ENCODE measurements at places on chromosomes 12 and 14.
A peak's percentile ranks its signal among the peaks of the same experiment; 100 is the strongest.

DNA sequence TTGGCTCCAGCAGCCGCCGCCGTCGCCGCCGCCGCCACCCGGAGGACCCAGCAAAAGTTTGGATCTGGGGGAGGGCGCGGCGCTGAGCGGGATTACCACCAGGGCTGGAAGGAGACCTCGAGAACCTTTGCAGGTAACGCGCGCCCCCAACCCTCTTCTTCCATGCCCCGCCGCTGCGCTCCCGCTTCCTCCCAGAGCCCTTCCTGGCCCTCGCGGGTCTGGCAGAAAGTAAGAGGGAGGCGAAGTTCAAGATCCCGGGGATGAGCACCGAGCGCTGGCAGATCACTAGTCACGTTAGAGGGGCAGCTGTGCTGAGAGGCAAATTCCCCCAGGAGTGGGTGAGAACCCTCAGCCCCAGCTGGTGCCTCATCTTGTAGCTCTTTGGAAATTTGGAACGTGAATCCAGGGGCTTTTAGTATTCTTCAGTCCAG, 3.9 kb downstream of the FLRT2 start:
- peak; percentile 30 for DNase-seq

GRCh38 chr12:25546318-25546717, 6.8 kb downstream of the LMNTD1 start:
- no peak for DNase-seq

DNA sequence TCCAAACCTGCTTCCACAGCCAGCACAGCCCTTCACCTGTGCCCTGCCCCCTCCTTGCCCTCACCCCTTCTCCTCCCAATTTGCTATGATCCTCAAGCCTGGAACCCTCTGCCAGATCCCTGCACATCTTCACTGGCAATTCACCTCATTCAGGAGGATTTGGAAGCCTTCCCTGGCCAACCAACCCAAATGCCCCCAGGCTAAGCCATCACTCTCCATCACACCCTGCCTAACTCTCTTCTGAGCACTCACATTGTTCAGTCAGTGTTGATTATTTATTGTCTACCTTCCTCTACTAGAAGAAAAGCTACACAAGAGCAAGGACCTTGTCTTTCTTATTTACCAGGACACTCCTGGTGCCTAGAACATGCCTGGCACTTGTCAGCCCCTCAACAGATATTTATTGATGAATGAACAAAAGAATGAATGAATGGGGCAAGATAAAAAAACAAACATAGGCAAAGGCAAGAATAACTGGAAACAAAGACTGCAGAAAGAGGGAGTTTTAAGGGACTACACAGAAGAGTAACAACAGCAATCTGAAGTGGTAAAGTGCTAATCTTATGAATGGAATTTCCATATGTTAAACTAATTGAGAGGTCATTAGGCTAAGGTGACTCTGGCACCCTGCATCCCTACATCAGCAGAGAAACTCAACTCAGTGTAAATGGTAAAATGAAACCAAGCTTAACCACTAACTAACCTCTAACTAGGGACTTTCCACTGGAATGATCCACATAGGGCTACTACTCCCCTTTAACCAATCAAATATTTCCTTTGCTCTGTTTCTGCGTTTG, 33.4 kb downstream of the TMTC1 start:
- DNase-seq = no peak

DNA sequence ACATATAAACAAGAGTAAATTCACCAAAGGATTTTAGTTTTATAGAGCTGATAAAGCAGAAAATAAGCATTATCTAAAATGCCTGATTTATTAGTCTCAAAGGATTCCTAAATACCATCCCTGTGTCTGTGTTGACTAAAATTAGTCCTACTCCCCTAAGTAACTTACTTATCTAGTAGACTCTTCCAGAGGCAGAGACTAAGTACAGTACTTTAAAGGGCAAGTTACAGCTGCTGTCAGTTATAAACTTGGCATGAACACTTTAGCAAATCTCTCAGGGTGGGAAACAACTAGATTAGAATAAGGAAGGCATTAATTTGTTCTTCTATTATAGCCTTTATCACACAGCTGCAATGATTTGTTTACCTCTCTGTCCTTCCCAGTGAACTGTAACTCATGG, 46.0 kb downstream of the ATP2B1 start:
- no peak for DNase-seq

GRCh38 chr12:49126852-49127763, 4.1 kb downstream of the TUBA1B start:
- DNase-seq = no peak

GRCh38 chr12:56434828-56435227, 14.4 kb downstream of the TIMELESS start:
- DNase-seq = no peak

GRCh38 chr14:101219896-101220703, 316.6 kb upstream of the RTL1 start:
- DNase-seq = no peak

DNA sequence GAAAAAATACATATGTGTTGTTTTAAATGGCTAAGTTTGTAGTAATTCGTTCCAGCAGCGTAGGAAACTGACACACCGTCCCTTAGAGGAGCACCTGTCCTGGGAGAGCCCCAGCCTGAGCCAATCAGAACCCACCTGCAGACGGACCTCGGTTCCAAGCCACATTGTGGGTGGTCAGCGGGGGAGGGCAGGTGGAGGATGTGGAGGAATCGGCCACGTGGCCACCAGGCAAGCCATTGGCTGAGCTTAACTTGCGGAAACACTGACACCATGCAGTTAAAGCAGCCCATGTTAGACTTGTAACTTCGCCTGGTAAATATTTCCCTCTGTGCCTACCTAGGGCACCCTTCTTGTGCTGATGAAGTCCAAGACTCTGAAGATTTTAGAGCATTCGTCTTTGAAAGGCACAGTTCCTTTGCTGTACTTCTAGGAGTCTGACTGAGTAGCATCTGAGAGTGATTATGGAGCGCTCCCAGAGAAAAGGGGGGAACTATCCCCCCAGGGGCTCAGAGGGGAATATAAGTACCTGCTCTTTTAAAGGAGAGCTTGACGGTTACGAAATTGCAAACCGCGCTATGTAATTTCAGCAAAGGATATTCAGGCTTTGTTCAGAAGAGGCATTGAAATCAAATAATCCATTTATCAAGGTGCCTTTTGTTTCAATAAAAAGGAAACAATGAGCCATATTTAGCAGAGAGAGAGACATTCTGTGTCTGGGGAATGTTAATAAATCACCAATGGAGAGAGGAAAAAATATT, 135.7 kb downstream of the TMEM132C start:
- no peak for DNase-seq

- DNase-seq = no peak
Measured at GRCh38 chr14:29832042-29832441, 95.6 kb downstream of the PRKD1 start.

GRCh38 chr12:66719862-66720261, 41.0 kb upstream of the GRIP1 start:
- no peak for DNase-seq

- DNase-seq = no peak
Measured at GRCh38 chr12:41908206-41908605, 236.5 kb downstream of the GXYLT1 start.

DNA sequence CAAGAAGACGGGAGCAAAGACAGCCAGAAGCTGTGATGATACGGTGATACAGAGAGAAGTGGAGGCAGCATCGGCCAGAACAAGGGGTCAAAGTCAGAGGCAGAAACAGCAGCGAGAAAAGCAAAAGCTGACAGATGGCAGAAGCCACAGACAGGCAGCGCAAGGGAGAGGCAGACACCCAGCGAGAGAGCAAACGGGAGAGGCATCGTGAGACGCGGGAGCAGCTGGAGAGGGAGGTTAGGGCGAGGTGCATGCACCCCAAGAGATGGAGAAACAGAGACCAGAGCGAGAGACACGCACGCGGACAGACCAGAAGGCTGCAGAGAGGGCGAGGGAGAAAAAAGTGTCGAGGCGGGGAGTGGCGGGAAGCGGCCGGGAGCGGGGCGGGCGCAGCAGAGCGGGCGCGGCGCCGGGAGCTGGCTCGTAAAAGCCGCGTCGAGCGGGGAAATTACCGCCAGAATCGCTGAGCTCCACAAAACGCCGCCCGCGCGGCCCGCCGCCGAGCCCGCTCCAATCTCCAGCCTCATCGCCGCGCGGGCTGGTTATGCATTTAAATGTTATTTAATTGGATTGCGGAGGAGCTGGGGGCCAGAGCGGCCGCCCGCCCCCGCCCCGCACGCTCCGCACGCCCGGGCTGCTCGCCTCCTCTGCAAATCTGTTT, 15.6 kb downstream of the SMUG1 start:
- peak; percentile 44 for DNase-seq

GRCh38 chr12:19654650-19655376, 215.5 kb downstream of the AEBP2 start:
- no peak for DNase-seq

DNA sequence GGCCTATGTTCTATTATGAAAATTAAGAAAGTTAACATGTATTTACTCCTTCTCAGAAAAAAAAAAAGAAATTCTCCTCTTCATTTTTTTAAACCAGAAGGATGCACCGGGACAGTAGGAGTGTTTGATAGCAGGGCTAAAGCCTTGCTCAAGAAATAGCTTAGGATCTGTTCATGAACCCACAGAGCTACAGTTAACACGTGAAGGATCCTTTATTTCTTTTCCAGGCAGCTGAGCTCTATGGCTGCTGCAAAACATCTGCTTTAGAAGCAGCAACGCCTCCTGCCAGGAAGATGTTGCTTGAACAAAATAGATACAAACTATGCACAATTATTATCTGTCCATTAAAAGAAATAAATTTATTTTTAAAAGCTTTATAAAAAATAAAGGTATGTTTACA, 254.8 kb downstream of the PRKD1 start:
- no peak for DNase-seq

GRCh38 chr12:67442347-67442841, 173.2 kb downstream of the CAND1 start:
- DNase-seq = no peak

DNA sequence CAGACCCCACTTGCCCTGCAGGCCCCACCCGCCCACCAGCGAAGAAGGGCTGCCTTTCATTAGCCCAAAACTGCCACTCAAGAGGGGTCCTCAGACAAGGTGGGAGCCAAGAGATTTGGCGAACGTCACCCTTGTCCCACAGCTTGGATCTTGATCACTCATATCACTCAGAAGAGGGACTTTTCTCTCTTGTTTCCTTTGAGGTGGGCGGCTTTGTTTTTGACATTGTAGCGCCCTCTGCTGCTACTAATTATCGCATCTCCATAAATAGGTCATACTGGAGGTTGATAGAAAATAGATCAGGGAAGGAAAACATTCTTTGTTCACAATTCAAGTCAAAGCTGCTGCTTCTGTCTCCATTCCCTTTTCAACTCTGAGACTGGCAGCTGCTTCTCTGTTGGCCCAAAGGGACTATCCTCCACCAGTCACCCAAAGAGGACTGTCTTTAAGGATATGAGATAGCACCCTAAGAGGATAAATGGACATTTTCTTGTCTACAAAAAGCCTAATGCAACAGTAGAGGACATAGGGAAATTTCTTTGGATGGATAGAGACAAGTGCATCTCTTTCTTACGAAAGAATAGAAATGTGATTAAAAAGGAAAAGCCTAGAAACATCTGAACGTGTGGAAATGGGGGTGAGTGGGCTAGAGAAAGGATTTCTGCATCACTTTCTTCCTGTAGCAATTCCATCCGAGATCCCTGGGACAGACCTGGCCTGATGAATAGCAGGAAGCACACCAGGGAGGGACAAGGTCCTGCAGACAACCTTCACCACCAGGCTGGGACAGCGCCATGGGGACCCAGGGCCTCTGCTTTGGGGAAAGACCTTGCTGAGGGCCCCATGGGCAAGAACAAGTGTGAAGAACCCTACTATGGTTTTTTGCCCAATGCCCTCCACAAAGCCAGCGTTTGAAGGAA, 115.8 kb downstream of the DAD1 start:
- peak; percentile 65 for DNase-seq

DNA sequence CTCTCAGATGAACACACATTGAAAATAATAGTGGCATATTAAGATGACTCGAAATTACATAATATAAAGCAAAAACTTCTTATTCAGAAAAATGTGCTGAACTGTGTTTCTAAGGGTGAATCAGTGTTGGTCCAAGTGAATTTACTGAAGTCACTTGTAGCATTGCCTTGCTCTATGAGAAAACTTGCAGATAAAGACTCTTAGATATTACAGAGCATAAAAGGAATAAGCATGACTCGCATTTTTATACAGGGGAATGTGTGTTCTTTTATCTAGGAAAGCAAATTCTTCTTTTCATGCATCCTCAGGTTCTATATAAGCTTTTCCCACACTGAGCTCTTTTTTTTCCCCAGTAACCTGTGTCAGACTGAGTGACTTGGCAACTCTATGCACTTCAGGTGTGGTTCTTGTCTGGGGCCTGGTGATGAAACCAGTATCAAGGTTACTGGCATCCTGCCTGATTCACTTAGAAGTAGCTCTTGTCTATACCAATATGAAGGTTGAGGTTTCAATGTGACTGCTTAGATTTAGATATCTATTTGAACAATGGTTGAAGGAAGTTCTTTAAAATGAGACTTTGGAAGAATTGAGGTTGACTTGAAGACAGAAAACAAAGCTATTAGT, 76.1 kb downstream of the OTOGL start:
- DNase-seq = peak; percentile 81

- DNase-seq = peak; percentile 32
Measured at GRCh38 chr12:98578821-98579220, 14.7 kb upstream of the SLC25A3 start.

GRCh38 chr14:96362071-96362964, 823 bp downstream of the ATG2B start:
- peak; percentile 70 for DNase-seq

DNA sequence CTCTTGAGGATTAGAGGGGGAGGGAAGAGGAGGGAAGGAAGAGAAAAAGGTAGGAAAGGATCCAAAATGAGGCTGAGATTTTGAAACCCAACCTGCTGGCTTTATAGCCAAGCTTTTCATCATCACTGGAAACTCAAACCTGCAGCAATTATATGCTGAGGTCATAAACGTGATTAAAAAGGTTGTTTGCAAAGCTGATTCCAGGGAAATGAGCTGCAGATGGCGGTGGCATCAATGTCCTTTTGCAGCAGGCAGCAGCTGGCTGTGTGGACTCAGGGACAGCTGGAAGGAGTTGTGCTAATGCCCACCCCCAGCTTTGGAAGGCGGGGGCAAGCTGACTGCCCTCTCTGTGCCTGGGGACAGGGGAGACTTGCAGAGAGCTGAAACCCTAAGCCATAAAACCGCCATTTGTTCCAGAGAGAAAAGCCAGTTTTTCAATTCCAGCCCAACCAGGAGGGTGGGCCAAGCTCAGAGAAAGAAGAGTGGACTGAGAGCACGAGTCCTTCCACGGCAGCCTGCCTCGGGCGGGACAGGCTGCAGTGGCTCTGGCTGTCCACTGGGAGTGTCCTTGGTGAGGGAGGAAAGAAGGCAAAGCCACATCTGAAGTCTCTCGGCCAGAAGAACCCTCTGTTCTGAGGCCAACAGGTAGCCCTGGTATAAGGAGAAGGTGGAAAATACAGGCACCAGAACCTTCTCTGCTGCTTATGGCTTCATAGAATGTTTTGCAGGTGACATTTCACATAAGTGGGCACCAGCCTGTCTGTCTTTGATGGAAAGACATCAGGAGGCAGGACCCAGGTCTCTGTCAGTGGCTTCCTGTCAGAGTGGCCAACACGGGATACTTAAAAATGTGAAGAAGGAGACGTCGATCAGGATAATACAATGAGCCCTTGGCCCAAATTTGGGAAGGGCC, 90.7 kb downstream of the SINHCAF start:
- DNase-seq = peak; percentile 34
